ENCODE measurements at places on chromosomes 7 and 10.

DNA sequence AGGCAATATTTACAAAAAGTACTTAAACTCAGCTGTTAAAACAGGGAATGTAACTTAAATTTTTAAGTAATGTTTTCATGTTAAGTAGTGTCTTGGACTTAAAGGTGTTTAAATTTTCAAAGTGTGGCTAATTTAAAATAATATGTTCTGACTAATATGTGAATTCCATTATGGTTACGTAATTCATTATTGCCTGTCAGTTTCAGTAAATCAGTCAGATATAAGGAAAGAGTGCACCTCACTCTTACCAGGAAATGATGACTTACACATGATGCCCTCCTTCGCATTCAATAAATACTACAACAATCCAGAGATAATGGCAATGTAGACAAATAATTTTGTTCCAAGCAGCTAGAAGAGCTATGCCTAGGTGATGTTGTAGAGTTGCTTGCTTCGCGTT, 69.0 kb upstream of the WNT16 start:
- no peak for DNase-seq

DNA sequence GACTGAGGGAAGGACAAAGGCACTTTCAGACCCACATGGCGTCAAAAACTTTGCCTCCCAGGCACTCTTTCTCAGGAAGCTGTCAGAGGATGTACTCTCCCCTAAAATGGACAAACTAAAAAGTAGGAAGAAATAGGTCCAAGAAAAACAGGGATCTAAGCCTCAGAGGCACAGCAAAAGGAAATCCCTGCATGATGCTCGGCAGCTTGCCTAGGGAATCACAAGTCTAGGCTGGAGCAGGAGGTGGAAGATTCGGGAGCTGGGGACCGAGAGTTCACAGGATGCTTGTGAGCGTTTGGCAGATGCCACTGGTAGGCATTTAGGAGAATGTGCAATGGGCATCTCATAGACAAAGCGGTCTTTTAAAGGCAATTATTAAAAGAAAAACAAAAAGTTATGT, 60.8 kb downstream of the ATXN7L1 start:
- no peak for DNase-seq

GRCh38 chr10:92291616-92291865, 574 bp downstream of the MARCHF5 start:
- no peak for DNase-seq

- no peak for DNase-seq
Measured at GRCh38 chr7:15557186-15557585, 4.6 kb downstream of the AGMO start.

DNA sequence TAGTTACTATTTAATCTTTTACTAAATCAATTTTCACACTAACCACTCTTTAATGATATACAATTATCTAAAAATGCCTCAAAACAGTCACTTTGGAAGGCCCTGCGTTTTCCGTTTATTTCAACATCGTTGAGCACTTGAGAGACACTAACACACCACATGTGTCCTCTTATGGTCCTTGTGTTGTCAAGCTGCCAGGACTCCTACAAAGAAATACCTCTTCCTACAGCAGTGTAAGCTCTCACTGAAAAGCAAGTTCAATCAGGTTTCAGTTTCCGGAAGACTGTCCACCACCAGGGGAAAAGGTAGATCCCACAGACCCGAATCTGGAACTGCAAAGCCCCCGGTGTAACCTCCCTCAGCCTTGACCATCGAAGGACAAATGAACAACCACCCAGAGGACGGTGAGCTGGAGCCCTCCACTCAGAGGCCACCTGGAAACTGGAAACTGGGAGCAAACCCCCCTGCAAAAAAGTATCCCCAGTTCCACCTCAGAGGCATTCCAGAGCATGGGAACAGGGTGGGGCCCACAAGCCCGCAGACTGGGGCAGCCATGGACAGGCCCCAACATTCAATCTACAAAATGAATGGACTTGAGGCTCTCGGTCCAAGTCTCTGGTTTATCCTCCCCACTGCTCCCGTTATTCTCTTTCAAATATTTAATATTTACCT, 37.6 kb downstream of the KCNH2 start:
- no peak for DNase-seq

GRCh38 chr10:639751-640672, 49.5 kb downstream of the DIP2C start:
- DNase-seq: no peak

DNA sequence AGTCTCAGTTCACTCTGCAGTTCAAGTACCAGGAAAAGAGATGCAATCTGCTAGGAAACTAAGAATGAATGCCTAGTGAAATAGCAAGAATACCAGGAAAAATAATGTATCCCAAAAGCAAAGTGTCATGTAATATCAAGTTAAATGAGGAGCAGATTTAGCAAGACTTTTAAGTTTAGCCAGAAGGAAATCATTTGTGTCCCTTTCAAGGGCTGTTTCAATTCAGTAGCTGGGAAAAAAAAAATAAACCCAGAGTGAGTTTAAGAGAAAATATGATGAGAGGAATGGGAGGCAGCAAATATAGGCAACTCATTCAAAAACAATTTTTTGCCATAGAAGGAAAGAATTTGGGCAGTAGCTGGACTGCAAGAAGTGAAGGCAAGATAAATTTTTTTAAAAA, 135.8 kb downstream of the DGKB start:
- DNase-seq: no peak

DNA sequence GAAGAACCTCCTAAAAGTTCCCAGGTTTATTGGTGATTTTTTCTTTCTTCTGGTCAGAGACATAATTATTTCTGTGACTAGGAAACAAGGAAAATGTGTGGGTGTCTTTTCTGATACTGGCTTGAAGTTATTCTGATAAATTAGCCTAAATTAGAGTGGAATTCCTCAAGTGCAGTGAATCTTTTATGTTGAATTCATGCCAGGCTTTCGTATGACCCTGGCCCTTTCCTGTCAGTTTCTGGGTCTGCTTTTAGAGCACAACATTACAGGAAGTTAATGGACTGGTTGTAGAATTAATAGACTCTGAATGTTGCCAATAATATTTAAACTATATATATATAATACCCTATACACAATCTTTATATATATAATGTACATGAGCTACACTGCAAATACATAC, 230.6 kb upstream of the KIAA1217 start:
- DNase-seq: no peak

GRCh38 chr7:95220328-95220727, 104.0 kb downstream of the PON1 start:
- DNase-seq: no peak

DNA sequence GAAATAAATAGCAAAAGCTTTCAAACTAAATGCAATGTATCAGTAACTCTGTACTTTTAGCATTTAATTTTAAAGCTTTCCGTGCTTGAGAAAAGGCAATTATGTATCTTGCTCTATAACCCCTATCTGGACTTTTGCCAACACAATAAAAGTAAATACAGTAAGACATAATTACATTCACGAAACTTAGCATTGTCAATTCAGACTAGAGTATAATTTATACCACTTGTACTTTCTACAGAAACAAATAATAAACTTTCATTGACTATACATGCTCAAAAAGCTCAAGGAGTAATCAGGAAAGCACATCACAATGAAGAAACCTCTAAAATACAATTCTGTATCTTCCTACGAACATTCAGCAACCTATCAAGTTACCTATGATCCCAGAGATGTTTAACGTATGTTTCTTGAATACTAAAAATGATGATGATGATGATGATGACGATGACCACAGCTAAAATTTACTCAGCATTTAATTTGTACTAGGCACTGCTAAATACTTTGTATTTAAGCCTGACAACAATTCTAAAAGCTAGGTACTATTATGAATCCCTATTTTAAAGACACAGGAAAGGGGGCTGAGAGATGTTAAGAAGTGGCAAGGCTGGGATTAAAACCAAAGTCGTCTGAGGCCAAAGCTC, 44.9 kb downstream of the MINDY3 start:
- DNase-seq: no peak

GRCh38 chr10:127911867-127912257, 5.0 kb downstream of the PTPRE start:
- DNase-seq: no peak

GRCh38 chr10:131215776-131216175, 95.7 kb downstream of the TCERG1L start:
- no peak for DNase-seq

GRCh38 chr7:70937424-70937823, 194.5 kb upstream of the GALNT17 start:
- no peak for DNase-seq

DNA sequence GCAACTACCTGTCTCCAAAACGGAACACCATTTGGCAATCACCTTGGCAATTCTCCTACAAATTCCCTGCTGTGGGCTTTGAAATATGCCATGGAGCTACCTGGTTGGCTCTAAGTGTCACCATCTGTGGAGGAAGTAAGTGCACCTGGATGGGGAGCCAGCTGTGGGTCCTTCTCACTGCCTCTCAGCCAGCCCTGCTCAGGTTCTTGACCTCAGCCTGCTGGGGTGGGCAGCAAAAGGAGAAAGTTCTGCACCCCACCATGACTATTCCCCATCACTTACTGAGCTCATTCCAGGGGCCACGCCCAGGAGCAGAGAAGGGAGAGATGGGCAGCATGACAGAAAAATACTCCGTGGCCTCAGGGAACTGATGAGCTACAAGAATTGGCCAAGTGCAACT, 158.7 kb downstream of the TNS3 start:
- no peak for DNase-seq

GRCh38 chr7:148921806-148922205, 37.7 kb upstream of the EZH2 start:
- no peak for DNase-seq

DNA sequence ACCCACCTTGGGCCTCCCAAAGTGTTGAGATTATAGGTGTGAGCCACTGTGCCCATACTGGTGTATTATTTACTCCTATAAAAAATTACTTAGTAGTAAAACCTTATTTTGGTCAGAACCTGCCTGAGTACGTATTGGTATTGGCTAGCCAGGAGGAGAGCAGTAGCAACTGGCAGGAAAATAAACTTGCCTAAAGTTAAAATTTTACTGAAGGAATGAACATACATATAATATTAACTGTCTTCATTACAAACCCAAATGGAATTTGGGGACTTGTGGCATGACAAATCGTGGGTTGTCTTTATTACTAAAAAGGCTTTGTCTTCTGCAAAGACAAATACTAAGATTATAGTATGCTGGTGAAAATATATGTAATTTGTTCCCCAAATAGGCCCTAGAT, 8.4 kb downstream of the RAB18 start:
- DNase-seq: no peak

GRCh38 chr10:78433766-78434535, 400.3 kb downstream of the RPS24 start:
- DNase-seq: no peak

- DNase-seq: no peak
Measured at GRCh38 chr7:82194016-82194643, 249.4 kb downstream of the CACNA2D1 start.

DNA sequence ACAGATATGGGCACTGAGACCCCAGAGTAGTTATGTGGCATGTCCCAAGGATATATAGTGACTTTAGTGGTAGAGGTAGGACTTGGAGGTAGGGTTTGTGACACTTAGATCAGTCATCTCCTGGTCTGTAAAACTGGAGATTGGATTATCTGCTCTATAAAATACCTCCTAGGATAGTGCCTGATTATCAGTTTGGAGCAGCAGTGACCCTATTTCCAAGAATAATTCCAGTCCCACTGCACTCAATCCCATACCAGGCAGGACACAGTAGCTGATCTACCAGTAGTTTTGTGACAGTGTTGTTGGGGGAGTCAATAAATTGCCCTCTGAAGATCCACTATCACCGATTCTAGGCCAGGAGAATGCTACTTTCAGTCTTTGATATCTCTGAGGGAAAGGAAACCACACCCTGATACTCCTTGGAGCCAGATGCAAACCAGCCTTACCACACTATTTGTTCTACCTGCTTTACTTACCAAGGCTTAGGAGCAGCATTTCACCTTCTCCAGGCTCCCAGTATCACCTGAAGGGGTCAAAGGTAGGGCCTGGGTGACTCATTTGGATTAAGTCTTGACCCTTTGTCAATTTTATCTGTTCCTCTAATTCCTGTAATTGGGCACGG, 30.6 kb downstream of the KMT2E start:
- DNase-seq: no peak

DNA sequence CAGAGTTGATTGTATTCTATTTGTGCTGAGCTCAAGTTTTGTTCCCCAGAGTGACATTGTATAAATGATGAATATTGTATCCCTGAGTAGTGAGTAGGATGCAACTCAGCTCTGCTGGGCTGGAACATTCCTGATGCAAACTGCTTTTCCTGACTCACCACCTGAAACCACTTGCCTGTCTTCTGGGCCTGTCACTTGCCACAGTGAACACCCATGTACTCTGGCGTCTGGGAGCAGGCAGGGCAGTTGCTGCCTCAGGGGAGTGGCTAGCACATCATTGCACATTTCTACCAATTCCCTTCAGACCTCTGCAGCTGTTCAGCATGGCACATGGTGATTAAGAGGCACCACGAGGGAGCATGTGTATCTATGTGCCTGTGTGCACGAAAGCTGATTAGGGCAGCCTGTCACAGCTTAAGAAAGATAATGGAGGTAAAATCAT, 157.3 kb downstream of the SND1 start:
- no peak for DNase-seq

DNA sequence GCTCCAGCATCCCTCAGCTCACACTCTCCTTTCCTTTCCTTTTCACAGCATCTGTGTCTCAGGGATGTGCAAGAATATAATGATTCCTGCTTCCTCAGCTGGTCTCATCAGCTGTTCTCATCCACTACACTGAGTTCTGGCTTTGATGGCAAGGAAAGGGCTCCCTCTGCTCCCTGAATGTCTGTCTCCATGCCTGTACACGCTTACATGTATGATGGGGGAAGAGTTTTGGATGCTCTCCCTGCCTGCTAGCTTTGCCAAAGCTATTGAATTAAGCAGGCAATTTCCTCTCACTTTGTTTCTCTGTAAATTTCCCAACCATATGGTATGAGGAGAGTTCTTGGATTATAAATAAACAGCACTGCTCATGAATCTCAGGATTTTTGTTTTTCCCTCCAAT, 254.5 kb downstream of the SORCS3 start:
- no peak for DNase-seq

DNA sequence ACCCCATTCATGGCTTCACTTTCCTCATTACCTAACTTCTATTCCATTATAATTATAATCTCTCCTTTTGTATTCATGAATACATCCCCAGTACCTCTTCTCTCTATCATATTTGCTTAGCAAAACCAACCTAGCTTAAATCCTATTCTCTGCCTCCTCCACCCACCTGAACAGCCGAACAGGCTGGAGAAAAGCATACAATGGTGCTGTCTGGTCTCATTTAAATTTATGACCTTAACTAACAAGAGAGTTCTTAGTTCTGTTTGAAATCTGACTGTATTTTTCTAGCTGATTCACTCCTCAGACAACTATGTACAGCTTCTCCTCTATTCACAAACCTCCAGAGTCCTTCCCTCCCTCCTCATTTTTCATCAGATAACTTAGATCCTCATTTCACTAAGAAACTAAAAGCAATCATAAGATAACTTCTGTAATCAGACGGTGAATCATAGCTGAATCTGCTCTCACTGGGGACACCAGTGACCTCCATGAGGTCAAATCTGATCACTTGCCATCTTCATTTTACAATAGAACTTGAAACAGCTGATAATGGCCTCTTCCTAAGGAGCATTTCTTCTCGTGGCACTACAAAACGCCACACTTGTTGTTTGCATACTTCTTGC, 233.9 kb upstream of the AOAH start:
- no peak for DNase-seq
